ENCODE measurements at places on chromosomes 1 and 21. TPM values are rescaled to one million over a fixed set of nuclear protein-coding genes. Genes with fewer than 3 reads are reported as not detected.

- DNase-seq, result no peak
Measured at GRCh38 chr1:224199679-224200078, 16.6 kb downstream of the DEGS1 start.

DNA sequence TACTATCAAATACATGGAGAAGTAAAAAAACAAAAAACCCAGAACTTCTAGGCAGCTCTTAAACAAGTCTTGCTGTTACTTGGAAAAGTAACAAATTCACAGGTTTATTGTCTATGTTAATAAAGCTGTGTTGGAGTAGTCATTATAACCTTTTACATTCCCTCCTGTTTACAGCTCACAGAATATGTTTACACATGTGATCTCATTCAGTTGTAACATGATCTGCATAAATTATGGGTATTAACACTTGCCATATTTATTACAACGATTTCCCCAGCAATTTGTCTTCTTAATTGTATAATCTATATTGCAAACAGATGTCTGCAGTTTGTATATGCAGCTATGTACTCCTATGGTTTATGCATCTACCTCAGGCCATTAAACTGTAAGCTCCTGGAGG lies 28.6 kb downstream of the ERG start:
- DNase-seq, result no peak

DNA sequence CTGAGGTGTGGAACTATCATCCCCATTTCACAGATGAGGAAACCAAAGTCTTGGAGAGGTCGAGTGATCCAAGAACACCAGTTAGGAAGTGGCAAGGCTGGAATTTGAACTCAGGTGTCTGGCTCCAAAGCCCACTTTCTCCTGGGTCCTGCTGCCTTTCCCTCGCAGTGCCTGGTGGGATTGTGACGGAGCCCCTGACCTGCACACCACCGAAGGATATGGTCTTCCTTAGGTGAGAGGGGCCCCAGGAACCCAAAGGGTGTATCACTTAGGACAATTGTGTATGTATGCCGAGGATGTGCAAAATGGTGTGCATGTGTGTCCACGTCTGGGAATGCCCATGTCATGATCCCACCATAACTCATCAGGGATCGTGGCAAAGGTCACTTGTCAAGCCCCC lies 392.7 kb downstream of the MATN1 start:
- no peak for DNase-seq

DNA sequence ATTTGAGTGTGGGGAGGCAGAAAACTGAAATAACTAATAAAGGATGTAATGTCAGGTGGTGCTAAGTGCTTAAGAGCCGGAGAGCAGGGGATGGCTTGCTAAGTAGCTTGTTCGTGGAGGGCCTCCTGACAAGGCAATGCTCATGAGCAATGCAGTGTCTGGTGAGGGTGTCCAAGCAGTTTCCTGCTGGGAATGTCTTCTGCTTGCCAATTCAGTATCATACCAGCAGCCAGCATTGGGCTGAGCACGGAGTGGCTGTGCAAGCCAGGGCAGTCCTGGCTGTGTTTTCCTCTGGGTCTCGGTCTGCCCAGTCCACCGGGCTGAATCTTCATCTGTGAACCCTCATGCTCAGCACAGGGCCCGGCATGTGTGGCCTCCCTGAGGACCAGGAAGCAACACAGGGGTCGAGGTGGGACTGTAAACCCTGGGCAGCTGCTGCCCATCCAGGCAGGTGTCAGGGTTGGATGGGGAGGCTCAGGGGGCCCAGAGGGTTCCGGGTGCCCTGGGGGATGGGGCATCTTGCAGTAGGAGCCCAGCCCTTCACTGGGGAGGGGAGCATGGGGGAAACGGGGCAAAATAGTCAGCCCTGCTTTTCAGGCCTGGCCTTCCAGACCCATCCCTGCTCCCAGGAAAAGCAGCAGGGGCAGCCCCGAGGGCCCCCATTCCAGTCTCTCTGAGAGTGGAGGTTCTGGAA lies 27.5 kb downstream of the EDN2 start:
- DNase-seq, result no peak

Gene GPR25
- total RNA-seq, result not detected

All from M059J (cell line).